Activated T-helper 1 cell treated with anti-CD3 and anti-CD28 coated beads, Interleukin-12 subunit alpha, Interleukin-12 subunit beta, Interleukin-2, Interleukin-4 antibody, amounts not matched to agents 30 ng/mL and 10 ng/mL and 1 ng/mL, durations not matched to agents 14 hours and 24 hours and 36 hours (primary cell): ENCODE measurements at places on chromosomes 4 and X. TPM values are rescaled to one million over a fixed set of nuclear protein-coding genes. Genes with fewer than 3 reads are reported as not detected.

GRCh38 chrX:9211269-9211668 is 177.3 kb upstream of the FAM9B start:
- no peak for DNase-seq

GRCh38 chr4:124953486-124953885 is 241.0 kb upstream of the ANKRD50 start:
- DNase-seq, result no peak

DNA sequence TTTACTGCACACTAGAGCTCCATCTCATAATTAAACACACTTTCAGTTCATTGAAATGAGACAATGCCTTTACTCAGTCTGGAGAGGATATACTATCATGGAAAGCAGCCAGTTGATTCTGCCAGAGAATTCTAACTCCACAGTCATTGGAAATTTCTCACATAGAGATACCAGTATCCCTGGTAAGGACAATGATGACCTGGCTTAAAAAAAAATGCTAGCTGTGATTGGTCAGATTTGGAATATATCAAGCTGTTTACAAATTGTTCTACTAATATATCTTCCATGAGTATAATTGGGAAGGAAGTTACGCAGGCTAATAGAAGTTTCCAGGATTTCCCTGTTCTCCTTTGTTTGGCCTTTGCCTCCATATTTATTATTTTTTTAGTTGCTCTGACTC is 34.5 kb upstream of the TLL1 start:
- no peak for DNase-seq

DNA sequence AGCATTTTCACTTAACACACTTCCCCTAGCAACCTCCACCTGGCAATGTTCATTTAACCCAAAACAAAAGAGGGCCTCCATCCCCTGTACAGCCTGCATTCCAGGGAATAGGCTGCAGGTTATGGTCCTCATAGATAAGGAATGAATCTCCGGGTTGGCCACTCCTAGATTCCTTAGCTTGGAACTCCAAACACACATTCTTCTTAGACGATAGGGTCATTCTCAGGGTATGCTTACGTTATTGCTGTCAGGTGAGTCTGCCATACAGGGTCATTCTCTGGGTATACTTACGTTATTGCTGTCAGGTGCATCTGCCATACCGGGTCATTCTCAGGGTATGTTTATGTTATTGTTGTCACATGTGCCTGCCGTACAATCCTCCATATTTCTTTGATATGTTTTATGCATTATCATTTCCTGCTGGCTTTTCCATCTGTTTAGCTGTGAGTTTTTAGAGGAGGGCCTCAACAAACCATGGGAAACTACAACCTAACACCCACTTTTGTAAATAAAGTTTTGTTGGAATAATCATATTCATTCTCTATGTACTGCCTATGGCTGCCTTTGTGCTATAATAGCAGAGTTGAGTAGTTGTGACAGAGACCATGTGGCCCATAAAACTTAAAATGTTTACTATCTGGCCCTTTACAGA is 8.2 kb upstream of the AFF1 start:
- DNase-seq, result no peak

DNA sequence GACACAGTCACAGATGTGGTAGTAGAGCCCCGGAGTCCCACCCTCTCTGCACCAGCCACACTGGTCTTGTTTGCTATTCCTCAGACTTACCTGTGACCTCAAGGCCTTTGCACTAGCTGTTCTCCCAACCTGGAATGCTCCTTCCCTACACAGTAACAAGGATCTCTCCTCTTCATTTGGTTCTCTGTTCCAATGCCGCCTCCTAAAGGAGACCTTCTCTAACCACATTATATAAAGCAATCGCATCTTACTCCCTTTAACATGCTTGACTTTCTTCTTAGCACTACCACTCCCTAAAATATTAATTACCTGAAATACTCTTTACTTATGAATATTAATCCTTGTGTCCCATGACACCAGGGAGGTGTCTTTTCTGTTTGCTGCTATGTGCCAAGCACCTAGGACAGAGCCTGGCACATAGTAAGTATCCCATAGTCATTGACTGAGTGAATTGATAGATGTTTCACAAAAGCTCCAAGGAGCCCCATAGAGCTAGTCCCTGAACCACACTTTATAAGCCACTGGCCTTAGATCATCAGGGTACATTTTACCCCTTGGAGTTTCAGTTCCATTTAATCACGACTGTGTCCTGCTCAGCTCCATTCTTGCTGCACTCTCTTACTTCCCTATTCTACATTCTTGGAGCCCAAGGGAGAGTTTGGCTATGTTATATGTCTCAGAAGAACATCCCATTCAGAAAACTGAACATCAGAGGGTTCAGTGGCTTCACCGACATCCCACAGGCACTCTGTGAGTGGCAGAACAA is 312.7 kb downstream of the RAB28 start:
- no peak for DNase-seq

- no peak for DNase-seq
Observed at GRCh38 chr4:140609548-140610425, 41.0 kb upstream of the UCP1 start.

GRCh38 chr4:184259081-184259480 is 41.4 kb upstream of the ENPP6 start:
- no peak for DNase-seq

- DNase-seq, result no peak
Observed at GRCh38 chr4:6113641-6114040, 86.7 kb downstream of the JAKMIP1 start.

DNA sequence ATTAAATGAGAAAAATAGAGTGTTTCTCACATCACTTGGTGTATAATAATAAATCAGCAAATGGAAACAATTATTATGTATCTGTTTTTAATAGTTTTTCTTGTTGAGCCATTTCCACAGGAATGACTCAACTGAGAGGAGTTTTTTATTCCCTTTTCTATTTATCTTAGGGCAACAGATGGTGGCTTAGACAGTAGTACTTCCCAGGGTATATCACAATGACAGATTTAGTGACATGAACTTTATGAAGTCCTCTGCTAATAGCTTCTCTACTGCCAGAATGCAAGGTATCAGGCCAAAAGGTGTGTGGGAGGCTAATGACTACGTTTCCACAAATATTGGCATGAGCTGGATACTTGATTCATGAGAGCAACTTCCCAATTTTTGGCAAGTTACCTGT is 126.7 kb downstream of the HTR2C start:
- no peak for DNase-seq

DNA sequence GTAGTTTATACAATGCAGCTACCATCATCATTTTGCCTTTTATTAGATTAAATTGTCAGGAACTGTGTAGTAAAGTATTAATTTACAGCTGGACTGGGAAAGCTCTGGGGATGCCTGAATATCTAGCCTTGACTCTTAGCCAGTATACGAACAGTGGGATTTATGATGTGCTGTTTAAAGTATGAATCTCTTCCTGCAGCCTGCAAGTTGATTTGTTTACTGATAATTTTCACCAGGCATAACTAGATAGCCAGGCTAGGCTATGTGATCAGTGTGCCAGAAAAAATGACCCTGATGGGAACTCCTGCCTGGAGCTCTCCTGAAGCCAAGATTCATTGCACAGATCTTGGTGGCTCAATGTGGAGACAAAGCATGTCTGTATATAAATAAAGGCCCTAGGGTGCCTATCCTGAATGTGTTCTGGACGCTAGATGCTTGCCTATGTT is 119.2 kb downstream of the SCLT1 start:
- DNase-seq, result no peak

DNA sequence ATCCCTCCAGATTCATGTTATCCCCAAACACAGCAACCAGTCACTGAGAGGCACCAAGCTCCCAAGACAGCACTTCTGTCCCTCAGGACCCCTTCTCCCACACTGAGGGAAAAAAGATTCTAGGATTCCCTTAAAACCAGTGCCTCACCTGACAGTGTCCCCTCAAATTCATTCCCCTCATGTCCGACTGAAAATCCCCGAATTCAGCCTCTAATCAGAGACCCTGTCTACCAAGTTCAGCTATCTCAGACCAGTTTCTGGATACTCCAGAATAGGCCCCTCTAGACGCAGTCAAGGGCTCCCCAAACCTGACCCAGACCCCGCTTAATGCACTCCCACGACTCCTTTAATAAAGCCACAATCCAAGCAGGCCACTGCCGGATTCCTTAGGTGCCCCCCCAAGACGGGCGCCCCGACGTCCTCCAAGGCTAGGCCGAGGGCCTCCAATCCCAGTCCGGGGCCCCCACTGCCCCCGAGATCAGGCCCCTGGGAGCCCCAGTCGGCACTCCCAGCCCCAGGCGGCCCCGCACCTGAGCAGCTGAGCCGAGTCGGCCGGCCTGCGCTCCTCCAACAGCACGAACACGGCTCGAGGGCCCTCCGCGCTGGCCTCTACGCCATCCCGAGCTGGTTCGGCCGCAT is 457 bp downstream of the TFE3 start:
- no peak for DNase-seq

GRCh38 chr4:127896528-127896927 is 15.8 kb downstream of the PLK4 start:
- DNase-seq, result no peak

GRCh38 chr4:102732678-102733077 is 28.1 kb downstream of the MANBA start:
- DNase-seq, result no peak

DNA sequence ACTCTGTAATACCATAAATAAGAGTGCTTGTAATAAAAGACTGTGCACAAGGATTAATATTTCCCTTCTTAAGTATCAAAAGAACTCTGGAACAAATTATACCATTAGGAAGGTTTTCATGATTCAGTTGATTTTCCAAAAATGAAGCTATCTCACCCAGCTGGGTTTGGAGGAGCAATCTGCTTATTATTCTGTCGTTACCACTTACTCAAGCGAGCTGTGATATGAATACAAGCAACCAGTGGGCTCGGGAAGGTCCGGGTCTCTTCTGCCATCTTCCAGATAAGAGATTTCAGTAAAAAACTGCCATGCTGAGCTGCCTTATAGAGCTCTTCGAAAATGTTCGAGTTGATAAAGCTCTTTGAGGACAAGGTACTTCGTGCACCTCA is 15.3 kb downstream of the SMIM20 start:
- DNase-seq, result no peak

GRCh38 chr4:61596606-61597340 is 396.6 kb downstream of the ADGRL3 start:
- no peak for DNase-seq

Gene TLR3
- total RNA-seq, result not detected in 2 replicates

Gene SEC31A
- 118 and 123 TPM in 2 replicates for total RNA-seq

Gene CXorf49
- not detected in 2 replicates for total RNA-seq

Gene TRIM75
- not detected in 2 replicates for total RNA-seq

Gene RHOH
- 105 and 111 TPM in 2 replicates for total RNA-seq

Gene SORCS2
- not detected in 2 replicates for total RNA-seq
